ENCODE measurements at places on chromosomes 13 and 19.

GRCh38 chr19:39941615-39942365, 7.4 kb upstream of the FCGBP start:
- DNase-seq = no peak

DNA sequence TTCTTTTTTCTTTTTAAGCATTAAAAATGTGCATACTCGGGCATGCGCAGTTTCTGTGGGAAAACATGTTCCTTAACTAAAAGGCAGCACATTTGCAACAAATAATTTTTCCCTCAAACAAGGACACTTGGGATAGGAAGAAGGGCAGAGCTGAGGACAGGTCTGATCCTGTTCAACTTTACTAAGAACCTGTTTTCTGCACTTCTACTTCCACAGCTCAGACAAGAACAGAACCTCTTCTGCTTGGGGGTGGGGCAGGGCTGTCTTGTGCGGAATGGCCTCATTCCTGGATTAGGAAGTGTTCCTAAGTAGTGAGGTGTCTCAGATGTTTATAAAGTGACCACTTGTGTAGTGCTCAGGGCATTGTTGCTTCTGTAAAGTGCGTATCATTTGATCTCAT, 18.3 kb downstream of the SAFB start:
- no peak for DNase-seq

GRCh38 chr19:1123381-1123780, 19.6 kb downstream of the GPX4 start:
- DNase-seq = no peak

- no peak for DNase-seq
These were observed 471 bp upstream of the ERVK3-1 start for GRCh38 chr19:58304748-58305064.

GRCh38 chr13:85974608-85975366, 175.6 kb upstream of the SLITRK6 start:
- DNase-seq = no peak

- DNase-seq = no peak
These were observed 90.1 kb downstream of the SERP2 start for GRCh38 chr13:44463759-44464158.

DNA sequence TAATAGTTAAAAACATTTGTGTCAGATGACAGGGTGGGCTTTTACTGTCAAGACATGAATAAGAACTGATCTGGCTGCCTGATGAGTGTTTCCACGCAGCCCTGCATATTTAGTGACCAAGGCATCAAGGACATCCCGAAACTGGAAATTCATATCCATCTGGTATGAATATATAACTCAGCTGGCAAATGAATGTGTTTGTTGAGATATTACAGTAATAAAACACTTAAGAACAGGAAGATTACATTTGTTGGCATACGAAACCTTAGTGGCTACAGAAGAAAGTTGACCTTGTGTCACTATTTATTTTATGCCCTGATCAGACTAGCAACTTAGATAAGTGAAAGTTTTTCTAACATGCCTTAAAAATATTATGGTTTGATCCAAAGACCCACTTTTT, 32.8 kb downstream of the RAP2A start:
- no peak for DNase-seq

GRCh38 chr13:19862481-19863313, 752 bp downstream of the ZMYM5 start:
- DNase-seq = peak; percentile 14

DNA sequence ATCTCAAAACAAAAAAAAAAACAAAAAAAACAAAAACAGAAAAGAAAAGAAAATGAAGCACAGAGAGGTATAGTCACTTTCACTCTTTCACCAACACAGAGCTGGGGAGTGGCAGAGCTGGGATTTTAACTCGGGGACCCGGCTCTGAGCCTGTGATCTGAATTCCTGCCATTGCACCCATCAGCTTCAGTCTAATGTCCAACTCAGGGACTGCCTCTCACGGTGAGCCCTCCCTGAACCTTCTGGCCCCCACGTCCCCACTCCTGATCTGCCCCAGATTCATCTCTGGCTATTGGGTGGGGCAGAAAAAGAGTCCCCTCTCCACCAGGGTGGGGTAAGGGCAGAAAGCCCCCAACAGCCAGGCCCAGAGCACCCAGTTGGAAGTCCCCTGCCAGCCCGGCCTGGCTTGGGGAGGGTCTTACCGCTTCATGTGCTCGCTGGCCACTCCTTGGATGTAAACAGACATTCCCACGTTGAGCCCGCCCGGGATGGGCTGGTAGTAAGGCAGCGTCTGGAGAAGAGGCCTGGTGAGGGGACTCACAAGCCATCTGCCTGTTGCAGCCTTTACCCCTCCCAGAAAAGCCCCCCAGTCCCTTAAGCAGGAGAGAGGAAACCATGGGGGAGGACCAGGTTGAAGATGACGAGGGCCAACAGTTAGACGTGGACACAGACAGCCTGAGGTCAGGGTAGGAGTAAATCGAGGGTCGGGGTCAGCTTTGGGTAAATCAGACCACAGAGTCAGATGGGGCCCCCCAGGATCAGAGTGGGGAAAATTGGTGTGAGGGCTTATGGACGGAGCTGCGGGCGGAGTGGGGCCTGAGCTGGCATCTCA, 520 bp downstream of the LGALS4 start:
- no peak for DNase-seq

GRCh38 chr19:55071129-55071502, 4.6 kb upstream of the EPS8L1 start:
- no peak for DNase-seq

- no peak for DNase-seq
These were observed 9.6 kb upstream of the SBNO2 start for GRCh38 chr19:1183543-1184172.

- DNase-seq = no peak
These were observed 277.6 kb downstream of the SLITRK6 start for GRCh38 chr13:85521657-85522056.

DNA sequence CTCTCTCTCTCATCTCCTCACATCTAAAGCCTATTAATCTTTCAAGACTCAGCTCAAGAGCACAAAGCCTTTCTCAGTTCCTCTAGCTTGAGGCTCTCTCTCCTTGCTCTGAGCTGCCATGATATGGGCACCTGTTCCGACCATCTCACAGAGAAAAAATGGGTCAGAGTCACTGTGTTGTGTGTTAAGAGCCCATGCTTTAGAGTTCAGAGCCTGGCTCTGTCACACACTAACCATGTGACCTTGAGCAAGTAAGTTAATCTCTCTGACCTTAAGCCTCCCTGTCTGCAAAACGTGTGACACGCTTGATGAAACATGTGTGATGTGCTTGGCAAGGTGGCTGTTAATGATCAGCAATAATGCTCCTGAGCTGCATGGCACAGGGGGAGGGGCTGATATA, 245.2 kb downstream of the DLEU7 start:
- DNase-seq = no peak

DNA sequence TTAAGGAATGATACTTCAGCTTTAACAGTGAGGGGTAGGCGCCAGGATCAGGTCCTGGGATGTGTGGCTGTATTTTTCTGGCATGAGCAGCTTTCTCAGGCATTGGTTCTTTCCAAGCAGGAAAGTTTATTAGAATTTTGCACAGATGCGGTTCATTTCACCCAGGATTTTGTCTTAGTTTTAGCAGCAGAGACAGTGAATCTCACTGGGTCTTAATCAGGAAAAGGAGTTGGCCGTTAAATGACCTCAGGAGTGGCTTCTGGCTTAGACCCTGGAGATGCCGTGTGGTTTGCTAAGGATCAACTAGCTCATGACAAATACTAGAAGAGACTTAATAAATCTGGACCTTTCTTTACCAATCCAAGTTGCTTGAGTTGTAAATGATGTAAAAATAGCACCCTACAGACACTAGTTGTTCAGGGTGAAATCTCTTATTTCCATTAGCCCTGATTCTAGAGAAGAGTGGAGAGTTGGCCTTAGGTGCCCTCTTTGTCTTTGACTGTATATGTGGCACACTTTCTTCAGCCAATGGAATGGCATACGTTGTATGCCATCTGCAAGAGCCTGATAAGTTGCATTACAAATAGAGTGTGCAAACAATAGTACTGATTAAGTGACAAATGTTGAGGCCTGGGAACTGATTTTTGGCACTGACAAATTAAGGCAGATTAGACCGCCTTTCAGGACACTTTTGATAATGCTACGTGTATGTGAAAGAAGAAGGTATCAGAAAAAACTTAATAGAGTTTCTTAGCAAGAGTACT, 34.0 kb downstream of the LRCH1 start:
- no peak for DNase-seq

- DNase-seq = no peak
These were observed at the start of gene NALCN for GRCh38 chr13:101416181-101417042. Gene NALCN, minus strand, starts transcription at chr13:101416508. Its CDS starts 17,382 bp downstream, at chr13:101399126.
